WTC11 (cell line): ENCODE measurements at places on chromosomes 6 and 20. TPM values are rescaled to one million over a fixed set of nuclear protein-coding genes. Genes with fewer than 3 reads are reported as not detected.
A peak's percentile ranks its signal among the peaks of the same experiment; 100 is the strongest.

The ADAM33 gene
- total RNA-seq: 5.3 to 7.1 TPM (median 7.0 TPM) in 3 replicates

The MDFI gene
- 63.2 to 86.2 TPM (median 74.6 TPM) in 3 replicates for total RNA-seq

DNA sequence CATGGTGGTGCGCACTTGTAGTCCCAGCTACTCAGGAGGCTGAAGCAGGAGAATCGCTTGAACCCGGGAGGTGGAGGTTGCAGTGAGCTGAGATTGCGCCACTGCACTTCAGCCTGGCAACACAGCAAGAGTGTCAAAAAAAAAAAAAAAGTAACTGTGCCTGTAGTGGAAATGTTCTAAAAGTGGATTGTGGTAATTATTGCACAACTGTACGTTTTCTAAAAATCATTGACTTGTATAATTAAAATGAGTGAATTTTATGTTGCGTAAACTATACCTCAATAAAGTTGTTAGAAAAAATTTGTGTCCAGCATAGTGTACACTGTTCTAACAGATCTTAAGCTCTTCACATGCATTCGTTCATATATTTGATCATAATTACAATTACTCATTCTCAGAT, 5.5 kb downstream of the SEC23B start:
- H3K4me1 ChIP-seq: peaks cover 9% of the 10 kb centered on the region
- peaks cover 38% of the 10 kb centered on the region for H3K36me3 ChIP-seq
- no peak overlapping the region for H3K4me3 ChIP-seq

GRCh38 chr6:146913842-146914488, 290.3 kb upstream of the STXBP5 start:
- H3K36me3 ChIP-seq: no peaks in the 10 kb centered on the region
- H3K27ac ChIP-seq: peak overlapping the region; percentile 67
- no peaks in the 10 kb centered on the region for H3K27me3 ChIP-seq
- H3K4me3 ChIP-seq: no peak overlapping the region

DNA sequence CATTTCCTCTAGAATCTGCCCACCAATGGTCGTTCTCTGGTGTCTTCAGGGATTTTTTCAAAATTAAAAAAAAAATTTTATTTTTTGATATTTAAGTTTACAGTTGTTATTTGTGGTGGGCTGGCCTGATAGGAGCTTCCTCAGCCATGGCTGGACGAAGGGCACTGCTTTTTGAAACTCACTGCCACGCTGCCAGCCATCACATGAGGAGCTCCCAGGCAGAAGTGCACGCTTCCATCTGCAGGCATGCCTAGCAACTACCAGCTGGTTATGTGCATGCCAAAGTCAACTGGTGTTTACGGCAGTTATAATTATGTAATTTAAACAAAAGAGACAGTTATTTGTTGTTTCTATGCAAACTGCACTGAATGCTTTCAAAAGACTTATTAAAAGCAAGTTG, 105.1 kb downstream of the IRF4 start:
- H3K4me1 ChIP-seq: no peaks in the 10 kb centered on the region
- H3K27ac ChIP-seq: no peak overlapping the region
- no peak overlapping the region for H3K4me3 ChIP-seq
- peaks cover 54% of the 10 kb centered on the region for H3K36me3 ChIP-seq
- no peaks in the 10 kb centered on the region for H3K27me3 ChIP-seq
- DNase-seq: no peak
